Stimulated activated naive B cell treated with anti-CD40 and anti-IgM and Interleukin-4, amounts not matched to agents 10 μg/mL and 1 μg/mL and 100 μg/mL, for 72 hours (primary cell): ENCODE measurements at places on chromosomes 6 and 20.

DNA sequence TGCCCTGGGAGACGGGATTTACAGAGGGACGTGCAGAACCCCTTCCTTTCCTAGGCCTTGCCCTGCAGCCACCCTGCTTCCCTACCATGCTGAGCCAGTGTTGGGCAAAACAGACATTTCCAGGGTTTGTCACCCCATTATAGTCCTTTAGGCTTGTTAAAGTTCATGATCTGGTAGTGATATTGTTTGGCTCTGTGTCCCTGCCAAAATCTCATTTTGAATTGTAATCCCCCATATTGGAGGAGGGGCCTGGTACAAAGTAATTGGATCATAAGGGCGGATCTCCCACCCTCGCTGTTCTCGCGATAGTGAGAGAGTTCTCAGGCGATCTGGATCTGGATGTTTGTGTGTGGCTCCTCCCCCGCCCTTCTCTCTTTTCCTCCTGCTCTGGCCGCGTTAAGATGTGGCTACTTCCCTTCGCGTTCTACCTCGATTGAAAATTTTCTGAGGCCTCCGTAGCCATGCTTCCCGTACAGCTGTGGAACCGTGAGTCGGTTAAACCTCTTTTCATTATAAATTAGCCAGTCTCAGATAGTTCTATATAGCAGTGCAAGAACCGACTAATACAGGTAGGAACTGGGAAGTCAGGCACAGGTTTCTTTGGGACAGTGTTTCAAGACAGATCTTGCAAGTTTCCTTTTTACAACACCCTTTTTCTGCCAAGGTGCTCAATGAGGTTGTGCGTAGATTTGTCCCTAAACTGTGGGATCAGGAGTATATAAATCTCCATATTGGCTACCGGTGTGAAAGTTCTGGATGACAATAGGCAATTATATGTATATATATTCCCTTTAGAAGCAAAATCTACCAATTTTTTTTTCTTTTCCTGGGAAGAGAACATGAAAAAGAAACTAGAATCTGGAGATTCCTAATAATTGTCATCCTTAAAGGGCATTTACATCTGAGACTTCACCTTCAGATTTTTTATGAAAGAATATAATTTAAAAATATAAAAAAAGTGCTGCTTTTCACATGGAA, 152.1 kb downstream of the SAMD5 start:
- H3K27me3 ChIP-seq, result no peaks in the 10 kb centered on the region
- DNase-seq, result no peak
- H3K4me1 ChIP-seq, result no peaks in the 10 kb centered on the region
- H3K36me3 ChIP-seq, result no peaks in the 10 kb centered on the region
- H3K27ac ChIP-seq, result no peak overlapping the region
- no peak overlapping the region for H3K4me3 ChIP-seq

GRCh38 chr20:16491294-16491905, 81.8 kb downstream of the KIF16B start:
- H3K36me3 ChIP-seq, result peaks cover 37% of the 10 kb centered on the region
- no peak overlapping the region for H3K27ac ChIP-seq
- peaks cover 15% of the 10 kb centered on the region for H3K4me1 ChIP-seq
- H3K27me3 ChIP-seq, result no peaks in the 10 kb centered on the region
- H3K4me3 ChIP-seq, result no peak overlapping the region

GRCh38 chr6:71015392-71015791, 58.5 kb upstream of the B3GAT2 start:
- H3K27ac ChIP-seq, result no peak overlapping the region
- H3K4me3 ChIP-seq, result no peak overlapping the region
- H3K4me1 ChIP-seq, result peaks cover 4% of the 10 kb centered on the region
- no peak for DNase-seq
- peaks cover 30% of the 10 kb centered on the region for H3K27me3 ChIP-seq

- H3K4me1 ChIP-seq, result no peaks in the 10 kb centered on the region
- H3K36me3 ChIP-seq, result peaks cover 42% of the 10 kb centered on the region
- H3K27ac ChIP-seq, result no peak overlapping the region
- no peaks in the 10 kb centered on the region for H3K27me3 ChIP-seq
Measured at GRCh38 chr20:34922654-34923381, 32.8 kb downstream of the GSS start.

DNA sequence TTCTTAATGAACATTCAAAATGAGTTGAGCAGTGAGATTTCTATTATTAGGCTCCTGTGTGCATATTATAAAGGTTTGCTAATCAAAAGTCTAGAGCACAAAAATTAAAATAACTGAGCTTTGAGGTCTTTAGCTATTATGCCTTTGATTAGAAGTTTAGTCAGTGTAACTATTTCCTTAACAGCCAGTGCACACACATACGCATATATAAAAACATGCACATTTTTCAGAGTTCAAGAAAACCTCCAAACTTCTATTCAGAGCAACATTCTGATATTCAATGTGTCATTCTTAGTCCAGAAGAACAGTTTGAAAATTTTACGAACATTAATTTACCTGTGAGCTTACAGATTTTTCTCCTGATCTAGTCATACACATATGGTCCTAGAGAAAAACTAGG, 48.3 kb upstream of the MYB start:
- H3K4me3 ChIP-seq, result no peak overlapping the region
- DNase-seq, result no peak
- H3K36me3 ChIP-seq, result no peaks in the 10 kb centered on the region
